ENCODE measurements at places on chromosomes 5 and 9.

DNA sequence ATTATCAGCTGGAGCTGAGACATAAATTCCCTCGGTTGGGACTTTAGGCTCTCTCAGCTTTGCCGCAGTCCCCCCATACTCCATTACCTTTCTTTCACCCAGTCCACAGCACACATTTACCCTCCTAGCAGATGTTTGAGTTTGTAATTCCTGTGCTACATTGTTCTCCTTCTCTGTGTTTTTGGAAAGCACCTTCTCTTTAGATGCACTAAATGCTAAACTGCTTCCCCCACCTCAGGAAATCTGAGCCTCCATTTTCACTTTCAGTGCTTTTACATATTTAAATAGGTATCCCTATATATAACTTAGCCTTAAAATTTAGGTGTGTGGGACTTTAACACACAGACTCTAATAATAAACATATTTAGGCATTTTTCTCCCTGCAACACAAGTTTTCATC lies 356.9 kb downstream of the NFIB start:
- no peak for DNase-seq

DNA sequence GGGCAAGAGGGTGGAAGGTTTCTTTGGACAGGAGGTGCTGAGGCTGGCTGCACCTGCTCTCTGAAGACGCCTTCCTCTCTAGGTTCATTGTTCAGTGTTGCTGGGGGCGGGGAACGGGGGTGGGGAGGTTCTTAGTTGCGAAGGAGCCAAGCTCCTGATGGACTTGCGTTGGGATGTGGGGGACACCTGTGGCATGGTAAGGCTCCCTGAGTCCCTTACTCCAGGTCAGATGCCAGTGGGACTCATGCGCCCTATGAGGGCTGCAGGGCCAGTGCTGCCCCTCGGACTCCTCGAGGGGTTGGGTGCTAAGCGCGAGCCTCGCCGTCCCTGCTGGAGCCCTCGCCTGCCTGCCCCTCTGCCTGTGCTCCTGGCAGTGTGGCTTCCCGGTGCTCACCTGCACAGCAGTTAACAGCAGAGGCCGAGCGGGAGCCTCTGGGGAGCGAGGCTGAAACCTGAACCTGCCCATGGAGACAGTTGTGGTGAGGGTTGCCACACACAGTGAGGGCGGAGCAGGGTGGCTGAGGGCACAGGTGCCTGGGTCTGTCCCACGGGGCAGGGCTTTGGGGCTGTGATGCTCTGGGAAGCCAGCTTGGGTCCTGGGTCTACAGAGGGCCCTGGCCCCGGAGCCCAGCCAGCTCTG lies 5.5 kb downstream of the RNU6ATAC start:
- no peak for DNase-seq

GRCh38 chr5:146703499-146703898 lies 175.1 kb downstream of the PPP2R2B start:
- no peak for DNase-seq

- no peak for DNase-seq
These were observed 56.7 kb upstream of the FOXB2 start for GRCh38 chr9:76962732-76963131.

DNA sequence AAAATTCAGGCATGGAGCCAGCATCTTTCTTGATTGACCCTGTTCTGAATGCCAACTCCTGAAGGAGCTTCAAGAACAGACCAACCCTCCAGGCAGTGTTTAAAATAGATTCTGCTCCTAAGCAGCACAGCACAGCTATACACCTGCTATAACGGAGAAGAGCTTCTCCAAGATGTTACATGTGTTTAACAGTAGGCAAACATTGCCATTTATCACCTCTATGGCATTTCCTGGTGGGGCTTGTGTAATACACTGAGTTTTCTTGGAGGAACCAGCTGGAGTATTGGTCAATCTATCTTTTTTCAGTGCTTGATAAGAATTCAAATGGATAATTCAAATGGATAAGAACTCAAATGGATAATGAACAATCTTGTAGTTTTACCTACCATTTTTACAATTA lies 615.1 kb downstream of the CDH12 start:
- DNase-seq, result no peak

Data from activated CD8-positive, alpha-beta memory T cell treated with anti-CD3 and anti-CD28 coated beads, Interleukin-2, amount 50 U/mL, for 48 hours (primary cell).